Activated T-cell treated with anti-CD3 and anti-CD28 coated beads, Interleukin-2, amount 50 U/mL, for 72 hours (primary cell): ENCODE measurements at places on chromosomes 5 and 9.
A peak's percentile ranks its signal among the peaks of the same experiment; 100 is the strongest.

DNA sequence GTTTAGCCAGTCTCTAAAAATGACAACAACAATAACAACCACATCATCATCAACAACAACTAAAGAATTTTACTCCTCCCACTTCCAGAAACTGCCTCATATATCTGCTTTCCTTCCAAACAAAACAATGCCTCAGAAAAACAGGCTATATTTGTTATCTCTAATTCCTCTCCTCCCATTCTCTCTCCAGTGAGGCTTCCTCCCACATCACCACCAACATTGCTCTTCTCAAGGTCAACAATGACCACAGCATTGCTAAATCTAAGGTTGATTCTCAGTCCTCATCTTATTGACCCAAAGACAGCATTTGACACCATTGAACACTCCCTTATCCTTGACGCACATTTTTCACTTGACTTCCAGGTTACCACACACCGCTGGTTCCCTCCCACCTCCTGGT, 38.1 kb upstream of the PRUNE2 start:
- DNase-seq: no peak

- DNase-seq: no peak
Observed at GRCh38 chr9:96122282-96122681, 179.7 kb downstream of the HSD17B3 start.

DNA sequence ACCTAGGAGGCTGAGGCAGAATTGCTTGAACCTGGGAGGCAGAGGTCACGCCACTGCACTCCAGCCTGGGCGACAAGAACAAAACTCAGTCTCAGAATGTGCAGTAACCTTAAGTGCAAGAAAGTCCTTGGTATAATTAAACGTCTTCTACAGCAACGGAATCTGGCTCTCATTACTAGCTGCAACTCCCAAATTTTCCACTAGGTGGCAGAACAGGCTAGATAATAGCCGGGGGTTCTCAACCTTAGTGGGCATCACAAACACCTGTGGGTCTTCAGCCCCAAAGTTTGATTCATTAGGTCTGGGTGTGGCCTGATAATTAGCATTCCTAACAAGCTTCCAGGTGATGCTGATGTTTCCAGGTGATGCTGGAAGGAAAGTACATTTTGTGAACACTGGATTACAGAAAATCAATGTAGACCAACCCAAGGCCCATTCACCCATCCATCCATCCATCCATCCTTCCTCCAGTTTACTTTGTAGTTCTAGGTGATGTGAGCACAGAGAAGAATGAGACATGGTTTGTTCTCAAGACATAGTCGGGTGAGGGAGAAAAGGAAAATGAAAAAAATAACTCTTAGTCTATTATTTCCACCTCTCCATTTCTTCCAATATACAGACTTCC, 37.3 kb downstream of the FBXW2 start:
- DNase-seq: peak; percentile 78

- peak; percentile 61 for DNase-seq
Observed at GRCh38 chr5:157352756-157353340, 86.9 kb downstream of the CYFIP2 start.

DNA sequence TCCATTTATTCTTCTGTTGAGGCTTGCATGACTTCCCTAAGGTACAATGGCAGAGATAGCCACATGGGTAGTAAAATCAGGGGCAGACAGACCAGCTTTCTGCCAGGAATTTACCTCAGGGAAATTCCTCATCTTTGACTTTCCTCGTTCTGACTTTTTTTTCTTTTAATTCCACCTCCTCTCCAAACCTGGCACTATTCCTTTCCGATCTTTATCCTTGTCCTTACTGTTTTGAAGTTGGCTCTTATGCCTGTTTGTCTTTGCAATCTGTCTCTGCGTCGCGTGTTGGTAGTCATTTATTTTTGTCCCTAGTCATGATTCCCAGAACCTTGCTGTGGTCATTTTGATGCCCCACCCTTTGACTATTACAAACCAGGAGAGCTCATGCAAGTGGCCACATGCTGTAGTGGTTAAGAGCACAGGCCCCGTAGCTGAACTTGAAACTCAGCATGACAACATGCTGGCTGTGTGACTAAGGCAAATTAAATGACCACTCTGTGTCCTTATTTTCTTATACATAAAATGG, 19.0 kb downstream of the TMC1 start:
- DNase-seq: no peak

GRCh38 chr9:99031319-99031718, 73.6 kb upstream of the TGFBR1 start:
- DNase-seq: no peak

DNA sequence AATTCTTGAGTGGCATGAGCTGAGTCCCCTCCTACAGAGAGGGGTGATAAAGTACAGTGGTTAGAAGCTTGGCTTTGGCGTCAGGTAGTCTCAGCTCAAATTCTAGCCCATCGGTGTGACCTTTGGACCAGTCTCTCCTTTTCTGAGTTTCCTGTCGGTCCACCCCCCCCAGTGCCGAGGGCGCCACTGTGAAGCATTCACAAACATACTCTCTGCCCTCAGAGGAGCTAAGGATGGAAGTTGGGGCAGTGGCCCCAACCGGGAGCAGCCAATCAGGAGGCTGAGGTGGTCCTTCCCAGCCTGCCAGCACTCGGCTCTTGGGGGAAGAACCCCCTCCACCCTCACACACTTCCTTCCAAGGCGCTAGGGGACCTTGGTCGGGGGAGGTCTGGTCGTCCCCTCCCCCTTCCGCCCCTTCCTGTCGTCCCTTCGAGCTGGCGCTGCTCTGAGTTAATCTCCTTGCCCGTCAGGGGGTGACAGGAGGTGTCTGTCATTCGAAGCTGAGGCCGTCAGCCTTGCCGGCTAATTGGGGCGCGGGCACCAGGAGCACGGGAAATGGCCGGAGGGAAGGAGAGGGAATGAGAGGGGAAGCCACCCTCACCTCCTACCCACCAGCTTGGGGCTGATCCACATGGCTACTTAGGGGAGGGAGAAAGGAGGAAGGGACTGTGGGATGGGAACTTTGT, 53.0 kb downstream of the CXXC5 start:
- DNase-seq: no peak

DNA sequence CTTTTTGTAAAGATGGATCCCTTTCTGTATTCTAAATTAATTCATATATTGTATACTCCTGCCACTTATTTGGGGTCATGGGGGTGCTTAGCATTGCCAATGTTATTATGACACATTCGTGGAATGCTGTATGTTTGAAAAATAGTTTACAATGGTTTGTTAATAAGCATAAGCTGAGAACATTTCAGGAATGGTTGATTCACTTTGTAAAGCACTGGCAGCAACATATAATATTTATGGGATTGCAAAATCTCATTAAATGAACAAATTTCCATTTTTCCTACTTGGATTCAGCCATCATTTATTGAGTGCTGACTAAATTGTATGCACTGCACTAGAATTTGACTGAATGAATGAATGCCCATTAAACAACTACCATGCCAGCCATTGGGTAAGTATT, 215.2 kb upstream of the KLF4 start:
- no peak for DNase-seq

GRCh38 chr5:39427229-39427628, 2.4 kb upstream of the DAB2 start:
- DNase-seq: no peak

DNA sequence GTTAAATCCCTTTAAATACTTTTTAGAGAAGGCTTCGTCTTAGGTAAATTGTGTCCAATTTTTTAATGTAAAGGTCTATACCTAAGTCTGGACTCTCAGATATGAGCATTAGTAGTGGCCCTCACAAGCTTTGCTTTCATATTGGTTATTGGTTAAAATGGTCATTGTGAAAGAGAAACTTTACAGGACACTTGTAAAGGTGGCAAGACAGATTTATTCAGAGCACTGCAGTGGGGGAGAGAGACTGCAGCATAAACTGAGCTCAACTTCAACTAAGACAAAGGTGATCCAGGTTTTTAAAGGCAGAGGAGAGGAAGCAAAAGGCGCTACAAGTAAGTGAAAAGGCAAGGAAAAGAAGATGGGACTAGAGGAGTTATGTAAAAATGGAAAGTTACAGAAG, 157.7 kb downstream of the PARP8 start:
- no peak for DNase-seq

- no peak for DNase-seq
Observed at GRCh38 chr5:180137401-180138213, 66.0 kb upstream of the RNF130 start.

- DNase-seq: no peak
Observed at GRCh38 chr9:33868440-33868973, 51.5 kb downstream of the UBE2R2 start.

DNA sequence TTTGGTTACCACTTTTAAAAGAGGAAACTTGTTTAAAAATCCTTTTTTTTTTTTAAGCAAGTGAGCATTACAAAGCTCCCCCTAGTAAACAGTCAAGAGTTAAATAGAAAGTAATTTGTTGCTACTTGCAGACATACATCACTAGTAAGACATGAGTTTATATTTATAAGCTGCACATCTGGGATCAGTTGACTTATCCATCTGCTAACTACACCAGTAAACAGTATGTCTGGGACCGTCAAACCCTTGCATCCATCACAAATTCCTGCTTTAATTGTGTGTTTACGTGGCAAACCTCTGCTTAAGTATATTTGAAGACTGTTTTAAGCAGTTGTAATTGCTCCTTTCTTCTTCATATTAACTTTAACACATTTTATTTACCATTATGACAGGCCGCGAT, 146.8 kb downstream of the EBF1 start:
- no peak for DNase-seq

DNA sequence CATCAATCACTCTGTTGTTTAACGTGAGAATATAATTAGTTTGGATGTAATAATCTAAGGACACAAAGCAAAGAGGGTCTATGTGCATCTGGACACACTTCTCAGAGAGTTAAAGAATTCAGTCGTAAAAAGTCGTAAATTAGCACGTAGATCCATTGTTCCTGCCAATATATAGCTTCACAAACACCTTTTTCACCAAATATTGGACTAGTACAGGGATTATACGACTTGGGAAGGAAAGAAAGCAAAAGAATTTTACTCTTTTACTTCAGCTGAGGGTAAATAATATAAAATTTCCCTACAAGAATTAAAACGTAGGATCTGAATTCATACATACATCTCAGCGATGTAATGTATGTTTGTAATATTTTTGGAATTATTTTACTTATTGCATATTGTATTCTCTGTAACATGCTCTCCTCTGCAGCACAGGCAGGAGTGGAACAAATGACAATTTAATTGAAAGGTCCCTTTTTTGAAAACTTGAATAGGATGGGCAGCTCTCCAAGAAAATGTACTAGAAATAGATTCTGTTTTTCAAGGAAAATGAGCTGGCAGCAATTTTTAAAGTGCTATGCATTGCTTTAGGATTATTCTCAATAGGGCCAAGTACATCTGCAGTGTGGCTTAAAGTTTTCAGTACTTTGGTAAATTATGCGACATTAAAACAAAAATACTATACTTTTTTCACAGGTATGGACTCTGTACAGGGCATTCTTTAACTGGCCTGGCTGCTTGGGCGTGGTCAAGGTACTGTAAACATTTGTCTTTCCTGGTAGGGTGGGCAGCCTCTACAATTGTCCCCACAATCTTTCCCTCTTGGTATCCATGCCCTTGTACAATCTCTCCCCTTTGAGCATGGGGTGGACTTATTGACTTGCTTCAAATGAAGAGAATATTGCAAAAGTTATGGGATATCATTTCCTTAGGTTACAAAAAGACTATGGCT, 39.7 kb upstream of the HSD17B4 start:
- no peak for DNase-seq

GRCh38 chr5:64788156-64788555, 19.4 kb downstream of the CWC27 start:
- no peak for DNase-seq

GRCh38 chr5:40134883-40135520, 544.7 kb upstream of the PTGER4 start:
- no peak for DNase-seq

DNA sequence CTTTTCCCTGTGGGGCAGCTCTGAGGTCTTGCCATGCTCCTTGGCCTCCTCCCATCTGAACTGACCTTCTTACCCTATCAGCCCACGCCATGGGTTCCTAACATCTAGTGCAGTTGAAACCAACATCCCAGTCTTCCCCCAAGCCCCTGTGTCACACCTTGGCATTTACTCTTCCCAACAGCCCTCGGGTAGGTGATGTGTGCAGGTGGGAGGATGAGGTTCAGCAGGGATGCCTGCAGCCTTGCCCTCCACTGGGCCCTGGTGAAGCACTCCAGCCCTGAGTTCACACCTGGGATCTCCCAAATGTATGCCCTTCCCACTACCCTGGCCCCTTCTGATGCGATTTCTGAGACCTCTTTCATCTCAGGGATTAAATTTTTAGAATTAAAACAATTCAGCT, 15.5 kb downstream of the IRX2 start:
- no peak for DNase-seq

GRCh38 chr5:177509381-177509951, at the start of gene DOK3:
TSS of gene DOK3 (minus strand) at chr5:177509826. CDS start at chr5:177509540, 286 bp downstream.
- no peak for DNase-seq

- DNase-seq: no peak
Observed at GRCh38 chr5:57724836-57725235, 242.2 kb upstream of the ACTBL2 start.

- no peak for DNase-seq
Observed at GRCh38 chr5:77912721-77913120, 136.6 kb upstream of the TBCA start.

GRCh38 chr9:99040251-99040900, 64.5 kb upstream of the TGFBR1 start:
- DNase-seq: no peak

DNA sequence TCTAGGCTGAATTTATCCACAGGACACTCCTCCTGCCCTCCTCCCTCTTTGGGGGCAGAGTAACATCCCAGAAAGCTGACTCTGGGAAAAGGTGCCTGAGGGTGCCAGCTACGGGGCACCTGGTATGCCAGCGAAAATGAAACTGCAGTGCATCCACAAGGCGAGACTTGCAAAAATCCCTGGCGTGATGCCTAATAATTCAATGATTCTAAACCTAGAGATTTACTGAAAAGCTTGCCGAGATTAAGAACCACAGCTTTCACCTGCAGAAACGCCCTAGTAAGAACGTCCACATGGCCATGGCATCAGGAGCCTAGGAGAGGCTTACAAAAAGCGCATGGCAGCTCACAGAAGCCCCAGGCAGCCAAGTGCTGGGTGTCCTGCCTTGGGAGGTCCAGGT, 20.9 kb downstream of the CCNJL start:
- no peak for DNase-seq

- no peak for DNase-seq
Observed at GRCh38 chr5:114192108-114192507, 169.8 kb upstream of the KCNN2 start.

- DNase-seq: no peak
Observed at GRCh38 chr9:104448036-104448435, 56.0 kb upstream of the OR13F1 start.

- no peak for DNase-seq
Observed at GRCh38 chr5:99724732-99725290, 796.0 kb upstream of the CHD1 start.
